GM12878 (cell line): ENCODE measurements at places on chromosomes 1 and 21. TPM values are rescaled to one million over a fixed set of nuclear protein-coding genes. Genes with fewer than 3 reads are reported as not detected.

GRCh38 chr1:12477936-12478611, 139.9 kb downstream of the DHRS3 start:
- DNase-seq, result no peak
- H3K36me3 ChIP-seq, result no peaks in the 10 kb centered on the region; the same call in 1 of the 2 replicates
- no peaks in the 10 kb centered on the region for H3K27me3 ChIP-seq

GRCh38 chr1:201336711-201337450, 40.6 kb downstream of the TNNT2 start:
- DNase-seq, result no peak
- H3K36me3 ChIP-seq, result no peaks in the 10 kb centered on the region
- no peak overlapping the region for H3K4me3 ChIP-seq
- no peak overlapping the region for H3K27ac ChIP-seq
- no peaks in the 10 kb centered on the region for H3K4me1 ChIP-seq

DNA sequence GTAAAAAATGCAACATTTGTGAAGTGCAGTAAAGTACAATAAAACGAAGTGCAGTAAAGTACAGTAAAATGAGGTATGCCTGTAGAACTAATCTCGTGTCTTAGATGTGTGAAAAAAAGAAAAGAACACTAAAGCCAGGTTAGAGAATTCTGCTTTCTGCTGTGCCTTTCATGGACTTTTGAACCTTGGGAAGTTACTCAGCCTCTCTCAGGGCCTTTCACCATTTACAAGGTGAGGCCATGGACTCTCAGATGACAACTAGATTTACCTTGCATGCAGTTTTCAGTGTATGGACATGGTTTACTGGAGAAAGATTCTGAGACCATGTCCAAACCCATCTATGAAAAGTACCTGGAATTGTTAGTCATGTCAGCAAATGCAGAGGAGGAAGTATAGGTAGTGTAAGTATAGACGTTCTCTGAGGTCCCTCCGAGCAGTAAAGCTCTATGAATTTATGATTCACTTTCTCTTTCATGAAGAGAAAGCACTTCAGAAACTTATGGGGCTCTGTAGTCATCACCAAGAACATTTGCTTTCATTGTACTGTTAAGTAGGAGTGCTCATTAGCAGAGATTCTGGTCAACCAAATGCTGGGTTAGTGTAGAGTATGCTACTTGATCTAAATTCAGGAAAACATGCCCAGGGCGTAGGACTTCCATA, 143.1 kb downstream of the CACNA1E start:
- no peak overlapping the region for H3K27ac ChIP-seq
- no peaks in the 10 kb centered on the region for H3K4me1 ChIP-seq
- no peaks in the 10 kb centered on the region for H3K27me3 ChIP-seq
- DNase-seq, result no peak
- no peak overlapping the region for H3K4me3 ChIP-seq
- H3K36me3 ChIP-seq, result no peaks in the 10 kb centered on the region

The PLA2G2C gene
- not detected in 2 replicates for total RNA-seq

DNA sequence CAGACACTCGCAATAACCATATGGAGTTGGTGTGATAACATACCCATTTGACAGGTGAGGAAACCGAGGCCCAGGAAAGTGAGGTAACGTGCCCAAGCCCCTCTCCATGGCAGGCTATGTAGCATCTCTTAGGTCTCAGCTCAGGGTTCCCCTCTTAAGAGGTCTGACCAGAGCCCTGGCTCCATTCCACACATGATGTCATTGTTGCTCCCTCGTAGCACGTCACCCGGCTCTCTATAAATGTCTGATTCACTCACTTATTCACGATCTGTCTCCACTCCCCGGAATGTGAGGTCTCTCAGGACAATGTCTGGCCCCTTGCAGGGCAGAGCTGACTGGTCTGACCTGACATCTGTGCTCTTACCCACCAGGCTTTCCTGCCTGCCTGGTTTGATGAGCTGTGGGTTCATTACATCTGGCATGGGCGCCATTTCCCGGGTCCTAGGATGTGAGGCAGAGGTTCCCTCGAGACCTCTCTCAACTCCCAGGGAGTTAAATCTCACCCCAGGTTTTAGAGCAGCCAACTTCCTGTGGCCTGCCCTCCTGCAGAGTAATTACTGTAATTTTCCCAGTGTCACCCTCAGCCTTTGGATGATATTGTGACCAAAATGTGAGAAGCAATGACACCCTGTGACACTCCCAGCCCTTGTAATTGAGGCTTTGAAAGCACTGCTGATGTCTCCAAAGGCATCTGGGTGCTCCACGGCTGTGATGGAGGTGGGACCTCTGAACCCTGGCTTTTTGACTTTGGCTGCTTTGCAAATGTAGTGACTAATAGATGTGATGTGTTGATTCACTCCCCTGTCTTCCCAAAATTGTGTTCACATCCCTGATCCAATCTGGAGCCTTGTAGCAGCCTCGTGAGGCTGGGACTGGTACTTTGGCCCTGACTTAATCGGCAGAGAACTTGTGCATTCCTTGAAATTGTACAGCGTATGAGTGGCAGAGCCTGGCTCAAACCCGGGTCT, 10.6 kb downstream of the ACTL8 start:
- no peaks in the 10 kb centered on the region for H3K36me3 ChIP-seq
- H3K27me3 ChIP-seq, result no peaks in the 10 kb centered on the region
- DNase-seq, result no peak
- H3K27ac ChIP-seq, result no peak overlapping the region

DNA sequence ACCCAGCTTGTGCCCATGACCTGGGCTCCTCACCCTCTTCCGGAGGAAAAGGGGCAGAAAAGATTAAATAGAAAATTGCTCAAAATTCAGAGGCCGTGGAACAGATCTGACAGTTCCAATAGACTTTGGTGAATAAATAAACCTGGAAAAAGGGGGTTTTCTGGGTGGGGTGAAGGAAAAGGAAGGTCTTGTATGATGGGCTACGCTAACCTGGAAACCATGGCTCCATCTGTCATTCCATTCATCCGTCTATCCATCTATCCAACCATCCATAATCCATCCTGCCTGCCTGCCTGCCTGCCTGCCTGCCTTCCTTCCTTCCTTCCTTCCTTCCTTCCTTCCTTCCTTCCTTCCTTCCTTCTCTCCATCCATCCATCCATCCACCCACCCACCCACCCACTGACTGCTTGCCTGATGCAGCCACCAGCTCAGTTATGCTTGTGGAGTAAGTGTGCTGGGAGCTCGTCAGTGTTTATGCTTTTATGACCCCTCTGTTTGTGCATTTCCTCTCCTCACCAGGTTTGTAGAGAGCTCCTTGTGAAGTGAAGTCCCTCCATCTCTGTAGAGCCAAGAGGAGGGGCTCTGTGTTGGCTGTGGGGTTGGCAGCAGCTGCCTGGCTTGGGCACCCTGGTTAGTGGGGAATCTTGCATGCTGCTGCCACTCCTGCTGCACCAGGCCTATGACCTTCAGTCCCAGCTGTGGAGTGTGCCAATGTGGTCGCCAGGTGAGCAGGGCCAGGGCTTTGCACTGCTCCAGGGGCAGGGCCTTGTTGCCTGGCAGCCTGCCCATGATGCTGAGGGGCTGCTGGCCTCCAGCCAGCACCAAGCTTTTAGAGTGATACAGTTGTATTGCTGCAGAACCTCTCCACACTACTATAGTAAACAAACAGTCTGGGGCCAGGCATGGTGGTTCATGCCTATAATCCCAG, 16.0 kb upstream of the POU3F1 start:
- no peak overlapping the region for H3K4me3 ChIP-seq
- peak overlapping the region; percentile 71 for H3K27ac ChIP-seq
- no peaks in the 10 kb centered on the region for H3K27me3 ChIP-seq
- no peak for DNase-seq

- DNase-seq, result peak; percentile 34
- no peak overlapping the region for H3K4me3 ChIP-seq
- peaks cover 20% of the 10 kb centered on the region for H3K4me1 ChIP-seq
- H3K27me3 ChIP-seq, result no peaks in the 10 kb centered on the region
- H3K36me3 ChIP-seq, result no peaks in the 10 kb centered on the region
These were observed 85.5 kb upstream of the CACNA1E start for GRCh38 chr1:181397845-181398244.

DNA sequence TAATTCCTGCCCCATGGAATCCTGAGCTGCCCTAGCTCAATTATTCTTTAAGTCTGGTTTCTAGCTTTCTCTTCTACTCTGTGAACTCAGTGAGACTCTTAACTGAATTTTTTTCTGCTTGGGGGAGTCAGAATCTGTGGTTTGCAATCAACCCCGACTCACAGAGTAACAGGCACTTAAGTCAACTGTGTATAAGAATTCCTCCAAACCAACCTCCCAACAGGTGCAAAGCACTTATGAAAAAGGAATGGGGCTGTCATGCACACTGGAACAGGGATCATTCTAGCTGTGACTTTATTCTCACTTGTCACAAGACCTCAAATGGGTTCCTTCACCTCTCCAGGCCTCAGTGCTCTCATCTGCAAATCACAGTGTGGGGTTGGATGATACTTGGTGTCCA, 60.3 kb upstream of the SYT6 start:
- H3K36me3 ChIP-seq, result no peaks in the 10 kb centered on the region
- no peaks in the 10 kb centered on the region for H3K4me1 ChIP-seq
- H3K27ac ChIP-seq, result no peak overlapping the region
- no peak for DNase-seq
- H3K27me3 ChIP-seq, result peaks cover 4% of the 10 kb centered on the region; the same call in 1 of the 2 replicates

The WDR3 gene
- total RNA-seq, result 39.6 and 41.6 TPM in 2 replicates

- H3K27me3 ChIP-seq, result no peaks in the 10 kb centered on the region
- no peak for DNase-seq
- no peak overlapping the region for H3K4me3 ChIP-seq
- no peak overlapping the region for H3K27ac ChIP-seq
These were observed 45.5 kb downstream of the TP73 start for GRCh38 chr1:3697810-3698209.

GRCh38 chr1:44822981-44823451, 14.7 kb downstream of the BTBD19 start:
- no peak overlapping the region for H3K27ac ChIP-seq
- H3K4me1 ChIP-seq, result peaks cover 4% of the 10 kb centered on the region
- no peak overlapping the region for H3K4me3 ChIP-seq
- H3K27me3 ChIP-seq, result no peaks in the 10 kb centered on the region

DNA sequence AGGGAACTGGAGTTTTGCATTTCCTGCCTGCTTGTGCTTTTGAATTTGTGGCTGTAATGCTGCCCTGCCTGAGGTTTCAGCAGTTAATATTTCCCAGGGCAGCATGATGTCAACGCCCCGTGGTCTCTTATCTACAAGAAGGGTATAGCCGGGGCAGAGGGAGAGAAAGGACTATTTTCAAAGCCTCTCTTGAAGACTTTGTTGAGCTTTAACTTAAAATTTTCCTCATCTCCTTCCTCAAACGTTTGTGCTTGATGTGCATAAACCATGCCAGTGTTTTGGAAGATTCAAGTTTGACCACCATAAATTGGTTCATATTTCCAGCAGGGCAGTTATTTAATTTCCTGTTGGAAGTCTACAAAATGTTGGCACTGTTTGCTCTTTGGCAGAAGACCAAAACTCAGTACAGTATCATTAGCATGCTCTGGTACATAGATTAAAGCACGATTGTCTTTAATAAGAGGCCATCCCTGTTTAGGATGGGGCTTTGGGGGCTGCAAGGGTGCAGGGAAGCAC, 43.4 kb downstream of the ROR1 start:
- no peak for DNase-seq
- no peak overlapping the region for H3K27ac ChIP-seq
- H3K4me1 ChIP-seq, result no peaks in the 10 kb centered on the region
- no peaks in the 10 kb centered on the region for H3K36me3 ChIP-seq
- H3K4me3 ChIP-seq, result no peak overlapping the region
- no peaks in the 10 kb centered on the region for H3K27me3 ChIP-seq

DNA sequence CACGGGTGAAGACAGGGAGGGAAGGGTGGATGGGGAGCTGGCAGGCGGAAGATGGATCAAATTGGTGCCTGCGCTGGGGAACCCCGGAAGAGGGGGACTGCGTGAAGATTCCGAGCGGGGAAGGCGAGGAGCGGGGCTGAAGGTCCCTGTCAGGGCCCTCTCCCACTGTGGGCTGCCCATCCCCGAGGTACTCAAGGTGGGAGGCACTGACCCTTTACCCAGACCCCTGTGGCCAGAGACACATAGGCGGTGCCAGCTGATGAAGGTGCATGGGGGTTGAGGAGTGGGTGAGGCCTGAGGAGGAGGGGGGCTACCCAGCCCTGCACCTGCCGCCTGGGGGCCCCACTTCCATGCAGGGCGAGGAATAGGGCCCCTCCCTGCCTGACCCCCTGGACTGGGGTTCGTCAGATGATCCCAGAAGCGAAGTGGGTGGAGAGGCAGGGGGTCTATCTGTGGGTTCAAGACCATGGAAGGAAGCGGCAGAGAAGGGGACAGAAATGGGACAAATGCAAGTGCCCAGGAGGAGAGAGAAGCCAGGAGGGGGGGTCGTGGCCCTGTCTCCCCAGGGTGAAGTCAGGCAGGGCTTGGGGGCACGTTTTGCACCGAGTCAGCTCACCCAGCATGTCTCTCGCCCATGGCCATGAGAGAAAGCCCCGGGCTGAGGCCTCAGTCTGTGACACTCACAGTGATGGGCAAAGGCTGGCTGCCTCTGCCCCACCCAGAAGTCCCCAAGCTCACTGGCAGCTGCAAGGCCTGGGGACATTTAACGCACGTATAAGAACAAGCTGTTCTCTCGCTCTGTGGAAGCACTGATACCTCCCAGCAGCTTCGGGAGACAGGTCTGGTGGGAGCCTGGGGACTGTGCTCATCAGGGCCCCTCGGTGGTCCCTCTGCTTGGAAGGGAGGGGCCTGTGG, 7.0 kb upstream of the MMEL1 start:
- H3K4me3 ChIP-seq, result no peak overlapping the region
- no peak for DNase-seq
- peaks cover 6% of the 10 kb centered on the region for H3K4me1 ChIP-seq

The SMIM12 gene
- total RNA-seq, result 42.4 and 45.6 TPM in 2 replicates

The OR2AJ1 gene
- not detected in 2 replicates for total RNA-seq

GRCh38 chr1:95438218-95438948, 204.4 kb downstream of the RWDD3 start:
- H3K27ac ChIP-seq, result no peak overlapping the region
- no peak for DNase-seq
- H3K4me1 ChIP-seq, result no peaks in the 10 kb centered on the region
- H3K27me3 ChIP-seq, result no peaks in the 10 kb centered on the region
- no peak overlapping the region for H3K4me3 ChIP-seq
- no peaks in the 10 kb centered on the region for H3K36me3 ChIP-seq

DNA sequence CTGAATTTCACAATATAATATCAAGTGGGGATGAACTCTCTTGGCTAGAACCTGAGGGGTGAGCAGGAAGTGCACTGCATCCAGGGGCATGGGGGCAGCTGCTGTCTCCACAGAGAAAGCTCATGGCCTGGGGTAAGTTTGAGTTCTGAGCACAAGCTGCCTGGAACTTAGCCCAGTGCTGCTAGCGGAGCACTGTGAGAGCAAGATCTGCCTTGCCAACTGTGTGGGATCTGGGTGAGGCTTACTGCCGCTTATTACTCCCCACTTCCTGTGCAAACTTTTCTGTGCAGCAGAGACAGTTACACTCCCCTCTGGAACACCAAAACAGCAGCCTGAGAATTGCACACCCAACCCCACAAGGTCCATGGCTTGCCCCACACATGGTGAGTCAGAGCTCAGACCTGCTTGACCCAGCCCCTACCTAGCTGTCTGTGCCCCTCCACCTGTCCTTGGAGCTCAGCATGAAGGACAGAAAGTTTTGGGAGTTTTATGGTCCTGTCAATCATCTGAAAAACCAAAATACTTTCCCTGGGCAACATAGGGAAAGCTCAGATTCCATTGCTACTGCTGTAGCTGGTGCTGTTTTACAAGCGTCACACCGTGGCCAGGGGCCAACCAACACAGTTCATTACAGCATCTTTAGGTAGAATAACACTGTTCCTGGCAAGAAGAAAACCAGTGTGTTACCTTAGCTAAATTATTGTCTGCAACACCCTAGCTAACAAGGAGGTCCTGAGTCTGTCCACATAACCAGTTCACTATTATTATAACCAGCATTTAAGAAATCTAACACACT, 762.1 kb upstream of the NEGR1 start:
- no peak overlapping the region for H3K4me3 ChIP-seq
- no peaks in the 10 kb centered on the region for H3K36me3 ChIP-seq

GRCh38 chr1:234604495-234605398, 5.2 kb downstream of the IRF2BP2 start:
- H3K27me3 ChIP-seq, result no peaks in the 10 kb centered on the region
- DNase-seq, result no peak
- peak overlapping the region; percentile 91 for H3K4me3 ChIP-seq

The CFAP126 gene
- not detected in 2 replicates for total RNA-seq

The GCSAML gene
- total RNA-seq, result not detected in 2 replicates
